ENCODE measurements at places on chromosomes 16 and 17. TPM values are rescaled to one million over a fixed set of nuclear protein-coding genes. Genes with fewer than 3 reads are reported as not detected.

Gene ALOXE3
- total RNA-seq, result not detected

Gene SLC13A2
- not detected for total RNA-seq

Gene NPIPB9
- total RNA-seq, result 3.9 TPM

Gene KRT32
- total RNA-seq, result not detected

Gene BTBD17
- total RNA-seq, result not detected

Gene ITGB3
- 0.81 TPM for total RNA-seq

Gene GLP2R
- total RNA-seq, result not detected

Gene PLLP
- 0.36 TPM for total RNA-seq

Gene DOC2B
- total RNA-seq, result not detected

Gene EME2
- 32.5 TPM for total RNA-seq

Gene KRT28
- not detected for total RNA-seq

Gene KCNG4
- not detected for total RNA-seq

Gene KCNH6
- not detected for total RNA-seq

Gene KRT20
- total RNA-seq, result not detected

Gene AURKB
- 1.1 TPM for total RNA-seq

Gene KRTAP9-4
- not detected for total RNA-seq

Gene GJD3
- total RNA-seq, result not detected

Gene MYH11
- total RNA-seq, result not detected

Gene MYH1
- total RNA-seq, result not detected

Gene XAF1
- 76.6 TPM for total RNA-seq

Gene TBX21
- 38.6 TPM for total RNA-seq

Gene GNG13
- total RNA-seq, result not detected

Gene CPSF4L
- not detected for total RNA-seq

Gene SEC14L5
- 0.03 TPM for total RNA-seq

Gene CTU2
- 26.1 TPM for total RNA-seq

Gene TMEM238L
- not detected for total RNA-seq

Gene TNFRSF17
- 1.2 TPM for total RNA-seq

Gene KRT33A
- total RNA-seq, result not detected

Gene KRT25
- not detected for total RNA-seq

Gene CDH13
- total RNA-seq, result not detected

Gene DERL2
- 80.4 TPM for total RNA-seq

Gene ZFHX3
- total RNA-seq, result 1.7 TPM

Gene LGALS9B
- not detected for total RNA-seq

Gene HAGH
- total RNA-seq, result 48.9 TPM

Gene CHST4
- not detected for total RNA-seq

Gene GRAP
- 85.5 TPM for total RNA-seq

Gene ABCA8
- total RNA-seq, result not detected

Gene CHST5
- not detected for total RNA-seq

Gene C16orf96
- total RNA-seq, result 0.65 TPM

Gene TMEM231
- total RNA-seq, result 1.1 TPM

Gene HS3ST2
- 0.32 TPM for total RNA-seq

Gene PDIA2
- total RNA-seq, result 0.42 TPM

Gene ZNF597
- 2.2 TPM for total RNA-seq

Gene FA2H
- total RNA-seq, result not detected
